Activated CD8-positive, alpha-beta T cell treated with anti-CD3 and anti-CD28 coated beads for 36 hours (primary cell): ENCODE measurements at places on chromosomes 2 and 18. TPM values are rescaled to one million over a fixed set of nuclear protein-coding genes. Genes with fewer than 3 reads are reported as not detected.
A peak's percentile ranks its signal among the peaks of the same experiment; 100 is the strongest.

PNO1 gene
- total RNA-seq: 25.1 TPM

GRCh38 chr2:206353685-206354084, 79.2 kb downstream of the ZDBF2 start:
- no peak for DNase-seq

DNA sequence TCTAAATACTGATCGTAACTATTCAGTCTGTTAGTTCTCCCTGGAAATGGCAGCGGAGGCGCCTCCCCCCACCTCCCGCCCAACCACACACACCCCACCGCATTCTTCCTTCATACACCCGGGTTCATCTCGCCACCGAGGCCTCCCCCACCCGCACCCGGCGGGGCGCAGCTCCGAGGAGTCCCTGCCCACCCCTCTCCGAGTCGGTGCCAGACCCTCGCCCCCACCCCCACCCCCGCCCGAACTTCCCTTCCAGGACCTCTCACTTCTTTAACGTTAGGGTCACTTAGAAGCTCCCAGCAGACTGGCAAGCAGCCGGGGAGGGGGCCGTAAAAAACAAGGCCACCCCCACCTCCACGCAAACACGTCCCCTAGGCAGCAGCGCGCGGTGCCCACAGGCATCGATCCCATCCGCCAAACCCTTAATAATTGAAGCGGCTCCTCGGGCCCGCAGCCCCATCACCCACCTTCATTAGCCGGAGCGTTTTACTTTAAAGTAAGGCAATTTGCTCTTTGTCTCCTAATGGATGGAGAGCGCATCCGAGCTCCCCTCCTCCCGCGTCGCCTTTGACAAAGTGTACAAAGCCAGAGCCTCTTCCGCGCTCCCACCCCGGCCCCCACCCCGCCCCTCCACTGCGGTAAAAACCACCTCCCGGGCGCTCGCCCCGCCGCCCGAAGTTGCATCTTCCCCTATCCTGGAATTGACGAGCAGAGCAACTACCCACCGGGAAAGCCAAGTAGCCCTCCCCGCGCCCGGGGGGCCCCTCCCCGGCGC, 624 bp downstream of the ZNF516 start:
- peak; percentile 36 for DNase-seq

DNA sequence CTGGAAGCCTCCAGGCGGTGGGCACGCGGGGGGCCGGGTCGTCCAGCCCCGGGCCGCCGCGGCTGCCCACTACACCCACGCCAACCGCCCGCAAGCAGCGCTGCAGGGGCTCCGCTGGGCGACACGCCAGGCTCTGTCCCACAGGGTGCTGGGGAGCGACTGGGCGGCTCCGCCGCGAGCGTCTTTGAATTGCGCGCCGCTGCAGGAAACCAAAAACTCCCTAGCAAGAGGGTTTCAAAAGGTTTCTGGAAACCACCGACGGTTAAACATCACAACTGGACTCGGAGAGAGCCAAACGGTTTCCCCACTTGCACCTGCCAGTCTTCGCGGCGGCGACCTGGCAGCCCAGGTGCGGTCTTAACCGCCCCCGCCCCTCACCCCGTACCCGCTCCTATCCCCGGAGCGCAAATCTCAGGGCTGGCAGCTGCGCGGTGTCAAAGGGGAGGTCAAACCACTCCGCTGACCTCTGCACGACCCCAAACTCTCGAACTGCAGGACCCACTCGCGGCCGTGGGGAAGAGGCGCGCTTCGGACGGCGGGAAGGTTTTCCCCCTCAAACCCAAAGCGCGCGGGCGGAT, 1.0 kb downstream of the CXCR4 start:
- DNase-seq: peak; percentile 79

DNA sequence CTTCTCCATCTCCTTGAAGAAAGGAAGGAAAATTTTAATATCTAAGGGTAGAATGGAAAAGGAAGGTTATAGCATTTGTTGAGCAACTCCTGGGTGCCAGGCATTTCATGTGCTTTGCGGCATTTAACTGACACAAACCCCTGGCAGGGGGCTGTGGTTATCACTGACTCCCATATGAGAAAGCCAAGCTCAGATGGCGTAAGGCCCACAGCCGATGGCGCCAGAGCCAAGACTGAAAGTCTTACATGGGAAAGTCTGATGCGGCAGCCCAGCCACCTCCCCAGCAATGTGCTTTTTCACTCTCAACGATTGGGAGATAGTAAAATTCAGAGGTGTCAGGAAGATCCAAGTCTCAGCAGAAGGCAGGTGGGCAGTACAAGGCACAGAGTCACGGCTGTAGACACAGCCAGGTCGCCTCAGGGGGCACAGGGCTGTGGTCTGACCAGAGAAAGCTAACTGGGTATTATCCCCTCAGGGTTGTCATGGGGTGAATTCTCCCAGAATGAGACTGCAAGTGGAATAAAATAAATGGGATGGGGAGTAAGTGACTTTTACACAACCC, 324.2 kb upstream of the NCKAP5 start:
- no peak for DNase-seq

GRCh38 chr2:205580212-205580987, 101.9 kb upstream of the NRP2 start:
- no peak for DNase-seq
